ENCODE measurements at places on chromosomes 5 and 9.
A peak's percentile ranks its signal among the peaks of the same experiment; 100 is the strongest.

DNA sequence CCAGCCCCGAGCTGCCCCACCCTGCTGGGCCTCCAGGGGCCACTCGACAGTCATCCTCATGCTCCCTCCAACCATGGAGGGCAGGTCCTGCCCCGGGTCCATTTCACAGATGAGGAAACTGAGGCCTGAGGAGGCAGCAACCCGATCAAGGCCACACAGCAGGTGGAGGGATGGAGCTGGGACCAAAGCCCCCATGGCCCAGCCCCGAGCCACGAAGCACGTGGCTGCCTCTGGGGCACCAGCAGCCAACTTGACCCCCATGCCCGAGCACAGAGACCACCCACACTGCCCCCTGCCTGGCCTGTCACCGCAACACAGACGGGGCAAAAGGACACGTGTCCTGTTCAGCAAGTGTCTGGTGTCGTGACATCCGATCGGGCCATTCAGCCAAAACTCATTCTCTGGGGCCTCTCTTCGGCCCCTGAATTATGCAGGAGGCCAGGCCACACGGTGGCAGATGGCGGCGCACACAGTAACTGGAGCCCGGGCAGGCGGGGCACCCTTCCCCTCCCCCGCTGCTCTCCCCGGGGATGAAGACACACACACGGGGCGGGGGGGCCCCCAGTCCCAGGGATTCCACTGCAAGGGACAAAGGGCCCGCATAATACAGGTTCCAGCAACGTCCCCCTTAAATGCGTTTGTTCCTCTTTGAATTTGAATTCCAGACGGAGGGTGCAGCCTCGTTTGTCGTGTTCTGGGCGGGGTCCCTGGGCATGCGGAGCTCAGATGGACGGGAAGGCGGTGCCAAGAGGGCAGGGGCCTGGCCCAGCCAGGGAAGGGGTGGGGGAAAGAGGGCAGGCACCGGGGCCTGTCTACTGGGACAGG lies 29.4 kb upstream of the TMEM250 start:
- DNase-seq, result no peak

DNA sequence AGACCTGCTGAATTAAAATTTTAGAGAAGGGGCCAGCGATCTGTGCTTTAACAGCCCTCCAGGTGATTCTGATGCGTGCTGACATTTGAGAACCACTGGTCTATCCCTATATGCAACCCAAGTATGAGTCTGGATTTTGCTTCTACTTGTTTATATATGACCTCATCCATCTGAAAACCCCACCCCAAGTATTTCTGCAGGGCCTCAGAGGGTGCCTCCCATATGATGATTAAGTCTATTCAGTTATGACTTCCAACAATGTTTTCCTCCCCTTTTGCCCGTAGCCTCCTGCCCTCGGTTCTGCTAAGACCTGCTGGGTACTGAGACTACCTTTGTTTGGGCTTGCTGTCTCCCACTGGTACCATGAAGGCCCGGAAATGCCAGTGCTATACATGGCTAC lies 376.0 kb upstream of the SMARCA2 start:
- no peak for DNase-seq

DNA sequence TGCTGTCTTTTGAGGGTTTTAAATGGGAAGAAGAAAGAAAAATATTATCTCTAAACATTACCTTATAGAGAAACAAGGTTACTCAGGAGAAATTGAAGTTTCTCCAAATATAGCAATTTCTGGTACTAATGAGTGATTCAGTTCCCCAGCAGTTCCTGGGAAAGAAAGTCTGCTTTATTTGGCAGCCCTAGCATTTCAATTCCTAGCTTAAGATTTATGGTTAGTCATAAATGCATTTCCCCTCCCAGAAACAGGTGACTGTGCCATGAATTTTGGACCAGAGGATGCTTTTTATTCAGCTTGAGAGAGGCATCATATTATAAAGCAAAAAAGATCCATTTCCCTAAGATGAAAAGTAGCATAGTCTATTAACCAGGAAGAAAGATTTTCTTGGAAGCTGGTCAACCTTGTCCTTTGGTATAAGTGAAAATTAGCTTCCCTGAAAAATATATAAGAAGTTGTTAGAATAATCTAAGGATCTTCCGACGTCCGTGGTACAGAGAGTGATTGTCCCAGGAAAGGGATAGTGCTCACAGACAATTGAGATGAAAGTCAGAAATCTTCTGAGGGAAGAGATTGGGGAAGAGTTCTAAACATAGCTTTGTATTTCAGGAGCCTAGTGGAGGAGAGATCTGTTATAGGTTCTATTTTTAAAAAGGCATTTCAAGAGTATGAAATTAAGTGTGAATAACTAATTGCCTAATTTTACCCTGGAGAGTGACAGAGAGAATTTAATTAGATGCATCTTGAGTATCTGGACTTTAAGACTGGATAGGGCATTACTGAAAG lies 164.9 kb downstream of the ESM1 start:
- no peak for DNase-seq

DNA sequence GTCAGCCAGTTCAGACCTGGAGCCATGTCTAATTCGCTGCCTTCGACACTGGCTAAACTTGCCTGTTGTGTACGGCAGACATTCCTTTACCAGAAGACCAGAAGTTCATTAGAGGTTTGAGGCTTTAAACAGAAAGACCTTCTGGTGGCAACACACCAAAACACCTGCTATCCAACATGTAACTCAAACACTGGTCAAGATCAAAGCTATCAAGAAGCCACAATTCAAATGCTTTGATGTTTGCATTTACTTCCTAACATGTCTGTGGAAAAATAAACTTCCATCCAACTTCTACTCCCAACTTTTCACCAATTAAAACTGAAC lies 91.0 kb upstream of the RETREG1 start:
- no peak for DNase-seq

DNA sequence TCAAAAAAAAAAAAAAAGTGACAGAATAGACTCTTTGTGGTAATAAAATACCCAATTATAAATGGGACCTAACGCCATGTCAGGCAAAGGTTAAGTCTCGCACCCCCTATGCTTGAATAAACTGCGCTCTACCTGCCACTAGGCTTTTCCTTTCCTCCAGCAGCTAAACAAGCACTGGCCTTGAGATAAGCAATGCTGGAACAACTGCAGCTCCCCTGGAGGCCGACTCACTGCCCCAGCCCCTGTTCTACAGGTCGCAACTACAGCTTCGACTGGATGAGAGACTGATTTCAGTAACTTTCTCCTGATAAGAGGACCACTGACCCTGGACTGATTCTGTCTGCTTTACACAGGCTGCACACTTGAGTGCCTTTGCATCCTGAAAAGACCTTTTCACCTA lies 210.2 kb downstream of the HSPA4 start:
- DNase-seq, result no peak

DNA sequence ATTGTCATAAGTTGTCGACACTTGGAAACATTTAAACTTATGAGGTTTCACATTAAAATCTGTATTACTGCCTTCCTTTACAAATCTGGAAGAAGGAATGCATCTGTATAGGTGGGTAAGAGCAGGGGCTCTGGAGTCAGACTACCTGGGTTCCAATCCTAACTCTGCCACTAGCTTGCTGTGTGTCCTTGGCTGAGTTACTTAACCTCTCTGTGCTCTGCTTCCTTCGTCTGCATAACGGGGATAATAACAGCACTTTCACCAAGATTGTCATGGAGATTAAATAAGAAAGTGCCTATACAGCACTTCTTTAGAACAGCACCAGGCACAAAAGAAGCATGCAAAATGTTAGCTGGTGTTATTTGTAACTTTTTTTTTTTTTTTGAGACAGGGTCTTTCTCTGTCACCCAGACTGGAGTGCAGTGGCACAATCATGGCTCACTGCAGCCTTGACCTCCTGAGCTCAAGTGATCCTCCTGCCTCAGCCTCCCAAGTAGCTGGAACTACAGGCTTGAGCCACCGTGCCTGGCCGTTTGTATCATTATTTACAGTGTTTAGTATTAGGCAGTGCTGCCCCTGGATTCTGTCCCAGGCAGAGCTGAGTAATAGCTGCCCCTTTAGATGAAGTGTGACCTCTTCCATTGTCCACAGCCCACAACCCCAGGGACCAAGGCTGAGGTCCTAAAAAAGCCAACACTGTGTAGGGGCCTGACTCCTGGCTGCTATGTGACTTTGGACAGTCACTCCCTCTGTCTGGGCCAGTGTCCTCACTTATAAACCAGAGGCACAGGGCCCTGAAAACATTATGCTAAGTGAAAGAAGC lies 25.4 kb upstream of the TTLL11 start:
- DNase-seq, result no peak

GRCh38 chr9:127568971-127569885 lies 42.8 kb upstream of the STXBP1 start:
- peak; percentile 77 for DNase-seq

Data from CD4-positive, alpha-beta T cell (primary cell).